ENCODE measurements at places on chromosomes 16 and 17.

DNA sequence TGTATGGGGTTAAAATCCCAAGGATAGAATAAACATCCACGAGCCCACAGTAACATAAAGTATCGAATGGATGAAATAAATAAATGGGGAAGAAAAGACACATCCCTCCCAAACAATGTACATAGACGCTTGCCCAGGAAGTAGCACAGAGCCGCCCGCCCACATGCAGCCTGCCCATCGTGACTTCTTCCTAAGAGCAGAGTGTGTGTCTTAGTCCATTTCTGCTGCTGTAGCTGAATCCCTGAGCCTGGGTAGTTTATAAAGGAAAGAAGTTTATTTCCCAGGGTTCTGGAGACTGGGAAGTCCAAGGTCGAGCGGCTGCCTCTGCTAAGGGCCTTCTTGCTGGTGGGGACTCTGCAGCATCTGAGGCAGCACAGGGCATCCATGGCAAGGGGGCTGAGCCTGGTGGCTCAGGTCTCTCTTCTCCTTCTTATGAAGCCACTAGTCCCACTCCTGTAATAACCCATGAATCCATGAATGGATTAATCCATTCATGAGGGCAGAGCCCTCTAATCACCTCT, 39.4 kb upstream of the ZNF469 start:
- H3K36me3 ChIP-seq: no peaks in the 10 kb centered on the region
- H3K4me1 ChIP-seq: peaks cover 11% of the 10 kb centered on the region
- H3K4me3 ChIP-seq: no peak overlapping the region
- no peak overlapping the region for H3K27ac ChIP-seq
- no peak for DNase-seq
- H3K27me3 ChIP-seq: no peaks in the 10 kb centered on the region

GRCh38 chr17:15269780-15270089, 4.6 kb upstream of the PMP22 start:
- no peak overlapping the region for H3K27ac ChIP-seq
- H3K4me1 ChIP-seq: no peaks in the 10 kb centered on the region
- H3K4me3 ChIP-seq: no peak overlapping the region
- peaks cover 21% of the 10 kb centered on the region for H3K27me3 ChIP-seq

DNA sequence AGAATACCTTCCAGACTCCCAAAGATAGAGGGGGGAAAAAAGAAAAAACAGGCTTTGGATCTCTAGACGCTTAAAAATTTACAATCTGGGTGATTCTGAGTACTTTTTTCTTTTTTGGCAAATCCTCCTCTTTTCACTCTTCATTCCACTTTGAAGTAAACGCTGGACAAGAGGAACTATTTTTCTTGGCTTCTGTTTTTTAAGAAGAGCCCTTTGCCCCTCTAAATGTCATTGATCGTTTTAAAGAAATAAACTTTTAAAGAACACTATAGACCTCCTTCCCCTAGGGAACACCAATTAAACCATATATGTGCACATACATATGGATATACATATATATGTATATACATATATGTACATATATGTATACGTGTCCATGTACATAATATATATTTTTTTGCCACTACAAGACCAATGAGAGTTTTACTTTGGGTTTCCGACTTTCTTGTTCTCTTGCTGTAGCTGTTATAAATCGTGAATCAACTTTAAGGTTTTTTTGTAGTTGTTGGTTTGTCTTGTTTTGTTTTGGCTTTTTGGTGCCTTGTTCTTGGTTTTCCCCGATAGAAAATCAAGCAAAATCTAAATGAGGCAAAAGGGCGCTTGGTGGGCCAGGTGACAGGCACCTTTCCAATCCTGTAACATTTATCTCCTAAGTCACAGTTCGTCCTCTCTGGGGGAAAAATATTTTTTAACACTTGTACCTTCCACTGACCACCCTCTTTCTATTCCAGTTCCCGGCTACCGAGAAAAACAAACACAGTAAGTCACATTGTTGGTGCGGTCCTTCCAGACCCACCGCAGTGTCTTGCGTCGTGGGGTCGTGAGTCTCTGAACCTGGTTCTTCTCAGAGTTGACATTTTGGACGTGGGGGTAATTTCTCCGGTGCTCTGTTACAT, 4.4 kb downstream of the FOXF1 start:
- no peak overlapping the region for H3K27ac ChIP-seq
- H3K4me1 ChIP-seq: peaks cover 10% of the 10 kb centered on the region
- no peaks in the 10 kb centered on the region for H3K36me3 ChIP-seq
- peaks cover 74% of the 10 kb centered on the region for H3K27me3 ChIP-seq
- DNase-seq: no peak
- H3K4me3 ChIP-seq: no peak overlapping the region

- DNase-seq: no peak
- peaks cover 41% of the 10 kb centered on the region for H3K36me3 ChIP-seq
- H3K4me3 ChIP-seq: no peak overlapping the region
- H3K27me3 ChIP-seq: no peaks in the 10 kb centered on the region
- peak overlapping the region; percentile 25 for H3K27ac ChIP-seq
Measured at GRCh38 chr17:74478420-74479100, 12.1 kb downstream of the CD300A start.

- H3K27ac ChIP-seq: no peak overlapping the region
- no peaks in the 10 kb centered on the region for H3K27me3 ChIP-seq
- H3K36me3 ChIP-seq: peaks cover 11% of the 10 kb centered on the region
Measured at GRCh38 chr17:80413771-80414507, 1.0 kb upstream of the ENDOV start.

- no peak overlapping the region for H3K27ac ChIP-seq
- peaks cover 54% of the 10 kb centered on the region for H3K4me1 ChIP-seq
- peak overlapping the region; percentile 84 for H3K4me3 ChIP-seq
- H3K27me3 ChIP-seq: no peaks in the 10 kb centered on the region
- no peak for DNase-seq
Measured at GRCh38 chr17:17044846-17045561, 2.7 kb downstream of the MPRIP start.

DNA sequence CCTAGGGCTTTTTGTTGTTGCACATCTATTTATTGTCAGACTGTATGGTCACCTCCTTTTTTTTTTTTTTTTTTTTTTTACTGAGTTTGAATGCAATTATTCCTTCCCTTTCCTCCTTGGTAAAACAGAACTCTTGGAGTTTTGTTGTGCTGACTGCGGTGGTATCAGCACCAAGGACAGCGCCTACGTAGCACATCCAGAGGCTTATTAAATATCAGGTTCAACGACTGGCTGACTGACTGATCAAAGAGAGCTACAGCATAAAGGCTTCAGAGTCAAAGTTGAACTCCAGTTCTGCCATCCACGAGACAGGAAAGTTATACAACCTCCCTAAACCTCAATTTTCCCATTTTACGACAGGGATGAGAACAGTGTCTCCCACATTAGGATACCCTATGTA, 86.1 kb upstream of the RBFOX1 start:
- no peak overlapping the region for H3K27ac ChIP-seq
- H3K36me3 ChIP-seq: no peaks in the 10 kb centered on the region
- no peaks in the 10 kb centered on the region for H3K27me3 ChIP-seq
- no peak for DNase-seq
- H3K4me3 ChIP-seq: no peak overlapping the region
- no peaks in the 10 kb centered on the region for H3K4me1 ChIP-seq

- H3K36me3 ChIP-seq: no peaks in the 10 kb centered on the region
- H3K4me1 ChIP-seq: no peaks in the 10 kb centered on the region
- no peak for DNase-seq
- H3K27ac ChIP-seq: no peak overlapping the region
- H3K4me3 ChIP-seq: no peak overlapping the region
Measured at GRCh38 chr17:6254036-6254435, 180.9 kb downstream of the AIPL1 start.
